ENCODE measurements at places on chromosomes 16 and 17.
A peak's percentile ranks its signal among the peaks of the same experiment; 100 is the strongest.

- DNase-seq, result no peak
These were observed 7.9 kb downstream of the USP7 start for GRCh38 chr16:8955828-8956227.

- DNase-seq, result no peak
These were observed 244.9 kb downstream of the FTO start for GRCh38 chr16:53948734-53949430.

GRCh38 chr16:27258241-27258734, 10.3 kb downstream of the NSMCE1 start:
- DNase-seq, result no peak

GRCh38 chr16:84277244-84277823, 17.3 kb upstream of the WFDC1 start:
- DNase-seq, result no peak

DNA sequence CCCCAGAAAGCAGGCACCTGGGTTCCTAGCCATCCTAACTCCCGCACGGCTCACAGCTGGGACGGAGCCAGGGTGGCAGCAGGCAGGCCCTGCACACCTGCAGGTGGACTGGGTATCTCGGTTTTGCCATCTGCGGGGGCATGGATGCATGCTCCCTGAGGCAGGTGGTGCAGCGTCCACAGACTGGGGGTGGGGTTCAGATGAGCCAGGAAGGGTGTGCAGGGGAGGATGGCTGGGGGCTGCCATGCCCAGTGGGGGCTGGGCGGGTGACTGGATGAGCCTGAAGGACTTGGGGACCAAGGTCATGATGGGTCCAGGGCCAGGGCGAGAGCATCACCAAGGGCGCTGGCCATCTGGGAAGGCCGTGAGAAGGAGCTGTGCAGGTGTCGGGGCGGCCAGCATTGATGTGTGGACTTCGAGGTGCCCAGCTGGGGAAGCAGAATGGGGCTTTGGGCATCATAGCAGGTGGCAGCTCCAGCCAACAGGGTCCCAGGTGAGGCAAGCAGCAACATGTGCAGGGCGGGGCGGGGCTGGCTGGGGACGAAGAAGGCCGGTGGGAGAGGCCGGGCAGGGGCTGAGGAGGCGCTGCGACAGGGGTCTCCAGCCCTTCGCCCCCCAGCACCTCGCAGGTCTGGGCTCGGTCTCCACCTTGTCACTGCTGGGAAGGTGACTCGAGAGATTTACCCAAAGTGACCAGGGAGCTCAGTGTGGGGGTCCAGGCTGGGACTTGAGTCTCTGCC, 41.0 kb upstream of the ZNF469 start:
- no peak for DNase-seq

DNA sequence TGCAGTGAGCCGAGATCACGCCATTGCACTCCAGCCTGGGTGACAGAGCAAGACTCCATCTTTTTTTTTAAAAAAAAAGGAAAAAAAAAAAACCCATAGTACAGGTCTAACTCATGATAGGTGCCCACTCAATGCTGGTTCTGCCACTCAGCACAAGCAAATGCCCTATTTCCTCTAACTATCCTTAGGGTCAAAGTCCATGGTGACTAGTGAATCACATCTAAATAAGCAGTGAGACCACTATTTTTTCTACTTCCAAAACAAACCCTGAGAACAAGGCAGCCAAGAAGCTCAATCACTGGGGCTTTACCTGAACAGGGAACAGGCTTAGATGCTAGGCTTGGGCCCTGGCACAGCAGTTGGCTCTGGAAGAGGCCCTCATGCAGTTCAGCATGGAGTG, 3.4 kb downstream of the BLTP2 start:
- DNase-seq, result no peak

GRCh38 chr16:14232106-14232864, 161.2 kb downstream of the MRTFB start:
- no peak for DNase-seq

- DNase-seq, result no peak
These were observed 662.5 kb upstream of the SALL1 start for GRCh38 chr16:51813609-51814008.

DNA sequence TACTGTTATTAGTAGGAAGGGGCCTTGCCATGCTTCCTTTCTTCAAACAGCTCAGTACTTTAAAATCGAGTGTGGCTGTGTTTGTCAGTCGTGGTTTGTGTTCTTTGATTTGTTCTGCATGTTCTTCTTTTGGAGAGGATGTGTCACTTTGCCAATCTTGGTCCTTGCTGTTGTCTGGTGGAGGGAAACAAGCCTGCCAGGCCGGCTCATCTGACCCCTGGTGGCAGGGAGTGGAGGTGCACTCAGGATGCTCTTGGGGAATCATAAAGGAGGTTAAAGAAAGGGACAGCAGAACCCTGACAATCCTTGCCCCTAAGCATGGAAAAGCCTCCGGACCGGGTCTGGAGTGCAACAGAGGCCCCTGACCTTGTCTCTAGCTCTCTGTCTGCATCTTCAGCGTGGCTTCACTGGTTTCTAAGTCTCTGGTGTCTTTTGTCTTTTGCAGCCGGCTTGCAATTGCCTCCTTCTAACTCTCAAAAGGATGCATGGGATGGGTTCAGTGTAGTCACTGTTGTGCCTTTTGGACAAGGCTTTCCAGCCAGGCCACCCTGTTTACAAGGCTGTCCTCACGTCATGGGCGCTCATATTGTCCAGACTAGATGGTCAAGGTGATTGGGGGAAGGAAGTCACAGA, 135.8 kb downstream of the WWOX start:
- DNase-seq, result peak; percentile 19

- peak; percentile 73 for DNase-seq
These were observed 34.3 kb downstream of the LIMD2 start for GRCh38 chr17:63665527-63666214.

Data from SIG-M5 (cell line).